ENCODE measurements at places on chromosomes 3 and 15.

GRCh38 chr3:16419640-16420241, 93.8 kb downstream of the RFTN1 start:
- no peak for DNase-seq

DNA sequence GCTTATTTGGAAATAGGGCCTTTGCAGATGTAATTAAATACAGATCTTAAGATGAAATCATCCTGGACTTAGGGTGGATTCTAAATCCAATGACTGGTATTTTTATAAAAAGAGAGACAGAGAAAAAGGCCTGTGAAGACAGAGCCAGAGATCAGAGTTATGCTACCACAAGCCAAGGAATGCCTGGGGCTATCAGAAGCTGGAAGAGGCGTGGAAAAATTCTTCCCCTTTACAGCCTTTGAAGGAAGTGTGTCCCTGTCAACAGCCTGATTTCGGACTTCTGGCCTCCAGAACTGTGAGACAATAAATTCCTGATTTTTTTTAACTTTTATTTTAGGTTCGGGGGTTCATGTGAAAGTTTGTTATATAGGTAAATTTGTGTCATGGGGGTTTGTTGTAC, 154.1 kb upstream of the CADPS start:
- no peak for DNase-seq

GRCh38 chr15:58139276-58139988, 1.3 kb downstream of the AQP9 start:
- DNase-seq = no peak

- DNase-seq = no peak
Measured at GRCh38 chr3:140765246-140765645, 87.4 kb downstream of the TRIM42 start.

GRCh38 chr15:70487387-70487740, 276.0 kb downstream of the UACA start:
- DNase-seq = no peak
